ENCODE measurements at places on chromosomes 3 and 15.

- no peak for DNase-seq
Observed at GRCh38 chr3:183038221-183038620, 57.9 kb upstream of the DCUN1D1 start.

GRCh38 chr15:22839046-22839695 lies 705 bp downstream of the NIPA2 start:
- no peak for DNase-seq

DNA sequence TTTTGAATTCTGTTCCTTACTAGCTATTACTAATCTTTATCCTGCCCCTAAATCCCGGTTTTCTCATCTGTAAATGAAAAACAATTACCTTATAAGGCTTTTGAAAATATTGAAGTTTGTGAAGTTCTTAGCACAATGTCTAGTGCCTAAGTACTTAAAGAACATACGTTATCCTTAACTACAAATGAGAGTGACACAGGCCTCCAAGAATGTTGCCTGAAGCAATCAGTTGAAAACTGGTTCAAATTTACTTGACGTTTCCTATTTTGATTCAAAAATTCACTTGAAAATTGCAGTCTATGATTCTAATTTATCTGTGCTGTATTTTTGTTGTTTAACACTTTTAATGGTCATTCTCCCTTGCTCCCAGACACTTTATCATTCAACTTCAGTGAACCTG lies 3.2 kb downstream of the SENP7 start:
- no peak for DNase-seq

DNA sequence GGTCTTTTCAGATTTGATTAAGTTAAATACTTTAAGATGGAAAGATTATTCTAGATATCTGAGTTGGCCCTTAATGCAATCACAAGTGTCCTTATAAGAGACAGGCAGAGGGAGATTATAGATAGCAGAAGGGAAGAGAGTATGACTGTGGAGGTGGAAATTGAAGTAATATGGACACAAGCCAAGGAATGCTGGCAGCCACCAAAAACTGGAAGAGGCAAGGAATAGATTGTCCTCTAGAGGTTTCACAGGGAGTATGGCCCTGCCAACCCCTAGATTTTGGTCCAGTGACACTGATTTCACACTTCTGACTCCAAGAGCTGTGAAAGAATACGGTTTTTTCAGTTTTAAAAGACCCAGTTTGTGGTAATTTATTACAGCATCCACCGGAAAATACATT lies 1498.7 kb upstream of the CADM2 start:
- DNase-seq, result no peak

GRCh38 chr3:172125963-172126457 lies 86.6 kb downstream of the FNDC3B start:
- DNase-seq, result no peak

DNA sequence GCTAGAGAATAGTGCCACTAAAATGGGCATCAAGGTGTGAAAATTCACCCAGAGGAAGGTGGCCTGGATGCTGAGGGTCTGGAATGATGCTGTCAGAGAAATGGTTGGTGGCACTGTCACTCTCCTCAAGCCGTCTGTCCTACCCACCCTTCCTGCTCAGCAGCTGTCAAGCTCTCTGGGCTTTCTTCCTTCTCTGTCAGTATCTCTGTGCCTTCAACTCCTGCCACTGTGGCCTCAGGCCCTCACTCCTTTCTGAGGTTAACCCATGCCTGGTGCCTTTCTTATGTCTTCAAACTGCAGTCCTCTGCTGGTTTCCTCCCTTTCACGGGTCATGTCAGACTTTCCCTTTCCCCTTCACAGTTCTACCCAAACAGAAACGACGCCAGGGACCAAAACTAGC lies 4.4 kb downstream of the MYO5C start:
- DNase-seq, result no peak

- no peak for DNase-seq
Observed at GRCh38 chr15:87021751-87022150, 942.1 kb downstream of the AGBL1 start.

Measured in activated T-helper 9 cell treated with anti-CD3 and anti-CD28 coated beads, Interleukin-2, amount 50 U/mL, for 16 hours (primary cell).